ENCODE measurements at places on chromosomes 1 and 21. TPM values are rescaled to one million over a fixed set of nuclear protein-coding genes. Genes with fewer than 3 reads are reported as not detected.

Gene GLMN
- 1.7 TPM for total RNA-seq

Gene RBM15
- 7.1 TPM for total RNA-seq

Gene BNIPL
- 0.16 TPM for total RNA-seq

DNA sequence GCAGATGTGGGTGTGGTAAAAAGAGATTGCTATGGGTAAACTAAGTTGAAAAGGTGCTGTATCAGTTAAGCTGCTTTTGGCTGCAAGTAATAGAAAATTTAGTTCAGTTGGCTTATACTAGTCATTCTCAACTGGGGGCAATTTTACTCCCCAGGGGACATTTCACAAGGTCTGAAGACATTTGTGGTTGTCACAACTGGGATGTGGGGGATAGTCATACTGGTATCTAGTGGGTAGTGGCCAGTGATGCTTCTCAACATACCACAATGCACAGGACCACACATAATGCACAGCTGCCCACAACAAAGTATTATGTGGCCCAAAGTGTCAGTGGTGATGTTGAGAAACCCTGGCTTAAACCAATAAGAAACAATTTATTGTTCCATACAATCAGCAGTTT, 31.4 kb downstream of the SERTAD4 start:
- H3K27me3 ChIP-seq, result no peaks in the 10 kb centered on the region
- no peaks in the 10 kb centered on the region for H3K4me1 ChIP-seq
- H3K36me3 ChIP-seq, result no peaks in the 10 kb centered on the region
- DNase-seq, result no peak
- H3K4me3 ChIP-seq, result no peak overlapping the region

DNA sequence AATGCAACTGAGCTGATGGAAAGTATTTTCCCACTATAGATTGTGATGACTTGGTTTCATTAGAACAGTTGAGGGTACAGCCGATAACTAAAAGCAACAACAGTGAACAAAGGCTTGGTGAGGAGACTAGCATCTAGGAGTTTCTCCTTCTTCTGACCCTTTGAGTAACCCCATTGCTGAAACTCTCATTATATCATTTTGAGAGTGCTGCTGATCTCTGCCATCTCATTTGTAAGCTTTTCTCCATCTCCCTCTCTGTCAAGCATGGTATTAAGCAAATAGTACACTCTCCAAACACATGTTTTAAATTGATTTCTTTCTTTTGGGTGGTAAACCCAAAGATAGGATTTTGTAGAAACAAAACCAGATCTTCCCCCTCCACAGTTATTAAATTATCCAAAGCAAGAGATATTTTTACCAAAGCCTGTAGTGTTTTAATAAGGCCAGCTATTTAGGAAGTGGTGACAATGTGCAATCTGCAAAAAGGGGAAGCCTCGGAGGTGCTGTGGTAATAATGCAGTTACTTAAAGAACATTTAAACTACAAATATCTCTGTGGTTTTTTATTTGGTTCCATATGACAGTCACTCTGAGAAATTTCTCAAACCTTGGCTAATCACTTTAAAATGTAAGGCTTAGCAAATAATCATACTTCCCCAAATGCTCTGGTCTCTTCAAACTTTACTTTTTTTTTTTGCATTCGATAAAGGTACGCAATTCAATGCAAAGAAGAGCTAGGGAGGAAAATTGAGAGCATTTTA, 287.5 kb downstream of the HLX start:
- no peaks in the 10 kb centered on the region for H3K4me1 ChIP-seq
- no peak for DNase-seq
- no peaks in the 10 kb centered on the region for H3K27me3 ChIP-seq
- H3K36me3 ChIP-seq, result no peaks in the 10 kb centered on the region
- H3K27ac ChIP-seq, result no peak overlapping the region

- DNase-seq, result no peak
- no peaks in the 10 kb centered on the region for H3K36me3 ChIP-seq
- no peaks in the 10 kb centered on the region for H3K27me3 ChIP-seq
- no peak overlapping the region for H3K4me3 ChIP-seq
- no peak overlapping the region for H3K27ac ChIP-seq
These were observed 122.7 kb downstream of the LMO4 start for GRCh38 chr1:87451229-87451920.

All from pancreas (tissue), 10 donors.